ENCODE measurements at places on chromosomes 16 and 17. TPM values are rescaled to one million over a fixed set of nuclear protein-coding genes. Genes with fewer than 3 reads are reported as not detected.

NME1 gene
- 131 TPM for total RNA-seq

PIMREG gene
- total RNA-seq = 32.2 TPM

HID1 gene
- 19.3 TPM for total RNA-seq

CNGB1 gene
- not detected for total RNA-seq

ASPHD1 gene
- 0.63 TPM for total RNA-seq

QRICH2 gene
- 3.1 TPM for total RNA-seq

GPR142 gene
- total RNA-seq = 0.16 TPM

KARS1 gene
- 141 TPM for total RNA-seq

NRN1L gene
- not detected for total RNA-seq

KRTAP2-3 gene
- total RNA-seq = not detected

CTRB2 gene
- not detected for total RNA-seq

MRC2 gene
- total RNA-seq = 1.8 TPM
